Right lung (tissue), 10 donors: ENCODE measurements at places on chromosomes 12 and 14. TPM values are rescaled to one million over a fixed set of nuclear protein-coding genes. Genes with fewer than 3 reads are reported as not detected.

TIGAR gene
- polyA plus RNA-seq = 13.1 TPM

LMO3 gene
- 8.1 TPM for polyA plus RNA-seq

HCAR1 gene
- 0.31 TPM for polyA plus RNA-seq

DHH gene
- 0.51 TPM for polyA plus RNA-seq

TTC9 gene
- polyA plus RNA-seq = 10.2 TPM

- DNase-seq = no peak
Measured at GRCh38 chr12:89710873-89711750, 2.5 kb upstream of the ATP2B1 start.

DNA sequence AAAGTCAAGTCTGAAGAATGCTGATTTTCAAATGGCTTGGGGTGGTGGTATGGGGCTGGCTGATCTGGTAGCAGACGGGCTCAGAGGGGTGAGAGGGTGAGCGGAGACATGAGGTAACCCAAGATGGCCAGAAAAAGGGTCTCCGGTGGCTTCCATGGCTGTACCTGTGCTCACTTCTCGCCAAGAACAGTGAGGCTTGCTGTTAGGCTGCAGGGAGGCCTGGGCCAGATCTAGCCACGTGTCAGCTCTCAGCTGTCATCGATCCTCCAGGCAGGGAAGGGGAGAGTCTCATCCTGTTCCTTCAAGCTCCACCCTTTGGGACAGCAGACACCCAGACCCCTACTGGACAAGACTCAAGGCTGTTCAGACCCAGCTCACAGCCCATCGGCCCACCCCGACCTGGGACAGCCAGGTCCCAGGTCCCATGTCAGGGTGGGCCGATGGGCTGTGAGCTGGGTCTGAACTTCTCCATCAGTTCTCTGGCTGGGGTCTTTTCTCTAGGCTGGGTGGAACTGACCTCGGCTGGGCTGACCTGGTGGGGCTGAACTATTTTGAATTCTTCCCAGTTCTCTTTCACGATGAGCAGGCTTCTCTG lies 9.0 kb downstream of the LRTM2 start:
- no peak for DNase-seq

- peak; percentile 35 for DNase-seq
Measured at GRCh38 chr12:121575952-121576625, 4.7 kb downstream of the KDM2B start.

- no peak for DNase-seq
Measured at GRCh38 chr12:117972301-117972700, 3.5 kb upstream of the KSR2 start.

GRCh38 chr12:132585177-132585576 lies 25.2 kb downstream of the LRCOL1 start:
- no peak for DNase-seq

- DNase-seq = no peak
Measured at GRCh38 chr12:3158851-3159465, 81.8 kb downstream of the TSPAN9 start.

GRCh38 chr14:96519970-96520369 lies 17.8 kb downstream of the PAPOLA start:
- DNase-seq = no peak

DNA sequence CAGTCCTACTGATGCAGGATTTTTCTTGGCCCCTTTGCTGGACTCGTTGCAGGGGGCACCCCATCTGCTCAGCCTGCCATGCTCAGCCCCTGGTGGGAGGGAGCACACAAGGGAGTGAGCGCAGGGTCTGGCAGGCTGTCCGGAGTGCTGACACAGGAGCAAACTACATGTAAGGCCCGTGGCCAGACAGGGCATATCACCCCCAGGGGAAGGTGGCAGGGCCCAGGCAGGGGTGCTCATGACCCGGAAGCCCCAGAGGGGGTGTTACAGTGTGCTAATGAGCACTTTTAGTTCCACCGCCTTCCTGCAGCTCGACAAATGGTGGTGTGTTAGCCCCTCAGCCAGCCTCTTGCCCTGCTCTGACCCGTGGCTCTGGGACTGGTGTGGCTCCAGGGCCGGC lies 645.6 kb upstream of the TMEM132C start:
- no peak for DNase-seq

DNA sequence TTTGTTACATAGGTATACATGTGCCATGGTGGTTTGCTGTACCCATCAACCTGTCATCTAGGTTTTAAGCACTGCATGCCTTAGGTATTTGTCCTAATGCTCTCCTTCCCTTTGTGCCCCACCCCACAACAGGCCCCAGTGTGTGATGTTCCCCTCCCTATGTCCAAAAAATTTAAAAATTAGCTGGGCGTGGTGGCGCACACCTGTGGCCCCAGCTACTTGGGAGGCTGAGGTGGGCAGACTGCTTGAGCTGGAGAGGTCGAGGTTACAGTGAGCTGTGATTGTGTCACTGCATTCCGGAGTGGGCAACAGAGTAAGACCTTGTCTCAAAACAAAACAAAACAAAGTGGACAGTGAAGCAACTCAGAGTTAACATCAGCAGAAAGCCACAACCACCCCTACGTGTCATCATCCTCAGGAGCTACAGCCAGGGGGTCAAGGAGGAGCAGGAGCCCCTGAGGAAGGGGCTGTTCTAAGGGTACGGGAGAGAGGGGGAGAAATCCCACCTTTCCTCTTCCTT lies 36.8 kb upstream of the SGPP1 start:
- no peak for DNase-seq

DNA sequence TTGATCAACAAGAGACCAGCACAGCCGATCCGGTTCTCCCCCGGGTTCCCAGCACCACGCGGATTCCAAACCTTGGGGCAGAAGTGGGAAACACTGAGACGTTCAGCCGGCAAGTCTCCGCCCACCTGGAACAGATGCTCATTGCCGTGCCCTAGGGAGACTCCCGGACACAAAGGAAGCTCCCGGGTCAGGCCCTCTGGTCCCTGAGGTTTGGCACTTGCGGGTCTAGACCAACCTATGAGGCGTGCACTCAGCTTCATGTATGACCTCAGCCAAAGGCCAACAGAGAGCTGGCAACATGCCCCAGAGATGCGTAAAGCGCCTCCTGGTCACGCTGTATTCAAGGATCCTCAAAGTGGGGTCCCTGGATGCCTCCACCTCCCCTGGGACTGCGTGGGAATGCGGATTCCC lies 2.5 kb downstream of the RIMBP2 start:
- DNase-seq = no peak

GRCh38 chr14:42980419-42980818 lies 1373.7 kb downstream of the LRFN5 start:
- no peak for DNase-seq

DNA sequence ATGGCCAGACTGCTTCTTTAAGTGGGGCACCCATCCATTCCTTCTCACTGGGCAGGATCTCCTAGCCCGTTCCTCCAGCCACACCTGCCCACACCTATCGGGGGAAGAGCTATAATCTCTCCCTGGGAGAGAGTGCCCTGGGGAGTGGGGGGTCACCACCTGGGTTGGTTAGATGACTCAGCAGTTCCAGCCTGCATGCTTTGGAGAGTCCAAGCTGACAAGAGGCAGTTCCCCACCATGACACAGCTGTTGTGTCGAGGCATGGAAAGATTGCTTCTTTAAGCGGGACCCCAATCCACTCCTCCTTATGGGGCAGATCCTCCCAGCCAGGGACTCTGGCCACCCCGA lies 52.6 kb upstream of the PPFIA2 start:
- no peak for DNase-seq

- peak; percentile 50 for DNase-seq
Measured at GRCh38 chr14:69685716-69686115, 74.3 kb downstream of the SUSD6 start.

GRCh38 chr14:88668448-88669116 lies 105.7 kb downstream of the ZC3H14 start:
- DNase-seq = no peak
